Colonic mucosa (tissue), 4 donors: ENCODE measurements at places on chromosomes 12 and 14. TPM values are rescaled to one million over a fixed set of nuclear protein-coding genes. Genes with fewer than 3 reads are reported as not detected.

GRCh38 chr12:6338955-6339354 lies 2.9 kb downstream of the TNFRSF1A start:
- no peak for DNase-seq

DNA sequence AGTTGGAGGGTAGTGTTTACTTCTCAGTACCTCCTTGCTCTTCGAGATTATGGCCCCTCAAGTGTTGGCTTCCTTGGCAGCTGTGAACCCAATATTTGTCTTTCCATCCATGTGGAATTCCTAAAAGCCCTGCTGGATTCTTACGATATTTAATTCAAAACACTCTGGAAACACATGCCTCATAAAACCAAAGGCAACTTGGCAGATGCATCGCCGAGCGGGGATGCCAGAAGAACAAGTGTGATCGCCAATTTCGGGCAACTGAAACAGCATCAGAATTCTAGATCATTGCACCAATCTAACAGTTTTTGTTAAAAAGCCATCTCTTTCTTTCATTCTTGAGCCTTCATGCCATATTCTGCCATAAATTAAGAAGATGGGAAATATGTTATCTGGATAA lies 934.4 kb downstream of the AACS start:
- DNase-seq = no peak

GRCh38 chr12:118398524-118398923 lies 22.2 kb downstream of the SUDS3 start:
- no peak for DNase-seq

DNA sequence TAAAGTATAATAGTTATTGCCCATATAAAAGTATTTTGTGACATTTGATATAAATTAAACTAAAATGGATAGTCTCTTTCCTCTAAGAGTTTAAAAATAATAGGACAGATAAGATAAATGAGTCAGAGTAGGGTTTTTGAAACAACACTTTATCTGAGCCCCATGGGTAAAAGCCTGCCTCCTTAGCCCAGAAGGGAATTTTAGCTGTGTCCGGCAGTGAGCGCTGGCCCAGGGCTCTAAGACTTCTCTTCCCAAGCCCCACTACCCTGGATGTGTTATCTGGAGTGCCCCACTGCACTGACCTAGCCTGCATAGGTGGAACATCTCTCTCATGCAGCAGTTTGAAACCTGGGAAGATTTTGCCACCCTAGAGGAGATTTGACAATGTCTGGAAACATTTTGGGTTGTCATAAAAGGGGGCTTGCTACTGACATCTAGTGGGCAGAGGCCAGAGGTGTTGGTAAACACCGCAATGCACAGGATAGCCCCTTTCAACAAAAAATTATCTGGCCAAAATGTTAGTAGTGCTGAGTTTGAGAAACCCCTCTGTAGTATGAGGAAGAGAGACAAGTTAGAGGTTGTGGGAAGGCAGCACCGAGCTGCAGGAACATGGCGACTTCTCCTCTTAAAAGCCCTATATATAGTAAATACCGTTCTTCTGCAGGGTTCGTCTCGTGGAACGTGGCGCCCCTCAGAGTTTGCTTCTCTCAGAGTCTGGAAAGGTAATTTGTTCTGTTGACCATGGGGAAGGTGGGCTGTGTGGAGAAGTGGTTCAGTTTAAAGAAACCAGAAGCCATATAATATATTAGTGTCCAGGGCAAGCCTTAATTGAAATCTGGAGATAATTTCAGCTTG lies 29.3 kb upstream of the ATF1 start:
- DNase-seq = no peak

DNA sequence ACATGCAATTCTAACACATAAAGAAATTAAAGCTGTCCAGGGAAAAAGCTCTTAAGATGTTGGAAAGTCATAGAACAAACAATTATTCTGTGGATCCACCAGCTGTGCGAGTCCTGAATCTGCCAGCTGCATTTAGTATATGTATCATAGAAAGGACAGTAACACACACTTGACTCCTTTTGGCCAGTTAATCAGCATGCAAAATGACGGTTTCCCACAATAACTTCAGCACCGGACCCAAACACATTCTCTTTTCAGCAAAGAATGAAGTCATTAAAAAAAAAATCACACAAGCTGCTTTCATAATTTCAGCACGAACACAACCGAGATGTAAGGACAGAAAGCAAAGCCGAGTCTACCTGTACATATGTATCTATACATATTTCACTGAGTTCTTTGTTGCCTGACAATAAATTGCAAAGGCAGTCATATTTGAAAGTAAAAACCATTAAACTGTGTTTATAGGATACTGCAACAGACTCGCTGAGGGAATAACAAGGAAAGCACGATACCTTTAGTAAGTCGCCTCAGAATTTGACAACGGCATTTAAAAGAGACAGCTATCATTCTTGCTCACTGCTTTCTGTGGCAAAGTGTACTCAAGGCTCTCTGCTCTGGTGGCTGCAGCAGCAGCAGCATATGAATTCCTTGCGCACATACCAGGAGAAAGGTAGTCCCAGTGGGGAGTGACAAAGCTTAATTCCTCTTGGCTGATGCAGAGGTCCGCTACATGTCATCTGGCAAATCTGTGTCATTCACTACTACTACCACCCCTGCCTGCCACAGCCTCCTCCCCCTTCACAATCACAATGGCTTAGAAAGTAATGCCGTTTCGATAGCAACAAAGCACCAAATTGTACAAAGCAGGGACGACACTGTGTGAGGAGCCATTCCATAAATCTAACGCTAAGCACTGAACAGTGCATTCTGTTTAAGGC lies at the start of gene GRIP1:
Gene GRIP1, minus strand, starts transcription at position 739 of the 938 bp plus-strand sequence. Its CDS starts 172 bp downstream, at position 567.
- no peak for DNase-seq

DNA sequence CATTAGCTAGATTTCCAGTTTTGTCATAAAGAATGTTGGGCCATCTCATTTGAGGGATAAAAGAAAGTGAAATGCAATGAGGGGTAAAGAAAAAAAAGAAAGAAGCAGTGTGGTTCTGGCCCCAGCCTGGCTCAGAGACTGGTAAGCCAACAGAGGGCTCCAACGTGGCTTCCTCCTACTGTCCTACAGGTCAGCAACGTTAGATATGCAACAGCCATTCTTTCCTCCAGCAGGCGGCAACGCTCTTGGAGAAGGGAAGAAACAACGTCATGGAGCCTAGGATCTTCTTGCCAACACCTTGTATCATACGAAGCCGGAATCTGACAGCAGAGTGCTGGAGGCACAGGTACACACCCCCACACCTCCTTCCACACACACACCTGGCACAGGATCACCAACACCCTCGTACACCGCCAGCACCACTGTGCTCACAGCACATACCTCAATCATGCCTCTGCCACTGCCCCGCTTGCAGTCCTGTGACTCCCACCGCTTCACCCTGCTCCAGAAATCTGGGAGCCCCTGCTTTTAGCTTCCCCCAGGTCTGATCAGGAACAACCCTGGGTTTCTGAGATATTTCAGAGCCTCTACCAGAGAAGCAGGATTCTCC lies 102.8 kb downstream of the RPAP3 start:
- no peak for DNase-seq

The TCL1B gene
- total RNA-seq = not detected

- no peak for DNase-seq
Observed at GRCh38 chr12:126538888-126539287, 1473.7 kb downstream of the AACS start.

The NTS gene
- 0.32 TPM for total RNA-seq

DNA sequence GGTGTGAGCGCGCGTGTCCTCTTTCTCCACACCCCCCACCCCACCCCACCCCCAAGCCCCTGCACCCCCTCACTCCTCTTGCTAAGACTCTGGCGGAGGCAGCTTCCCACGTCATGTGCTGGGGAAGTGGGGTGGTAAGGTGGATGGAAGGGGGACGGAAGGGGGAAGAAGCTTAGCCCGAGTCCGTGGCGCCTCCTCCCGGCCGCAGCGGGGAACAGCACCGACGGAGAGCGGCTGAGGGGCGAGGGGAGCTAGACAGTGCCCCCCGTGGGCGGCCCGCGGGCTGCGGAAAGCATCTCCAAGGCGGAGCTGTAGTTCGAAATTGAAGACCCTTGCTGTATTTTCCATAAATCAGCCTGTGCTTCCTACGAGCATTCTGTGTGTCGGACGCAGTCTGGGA lies 588 bp upstream of the GRIN2B start:
- DNase-seq = no peak

The SLC38A4 gene
- 2.8 TPM for total RNA-seq

GRCh38 chr12:45582986-45583659 lies 146.4 kb upstream of the ARID2 start:
- DNase-seq = peak; percentile 43

DNA sequence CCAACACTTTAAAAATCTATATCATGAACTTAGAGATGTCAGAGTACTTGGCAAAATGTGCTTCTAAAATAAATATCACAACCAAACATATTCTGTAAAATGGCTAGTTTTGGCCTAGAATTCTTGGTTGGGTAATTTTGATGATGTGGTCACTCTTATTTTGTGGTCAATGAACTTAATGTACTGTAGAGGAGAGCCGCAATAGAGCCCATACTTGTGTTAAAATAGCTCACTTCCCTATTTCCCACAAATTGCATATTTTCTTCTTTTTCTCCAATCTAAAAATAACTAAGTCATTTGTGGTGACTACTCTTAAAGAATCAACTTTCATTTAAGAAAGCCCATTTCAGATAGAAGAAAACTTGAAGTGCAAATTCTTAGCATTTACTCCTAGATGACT lies 619.4 kb downstream of the CCER1 start:
- no peak for DNase-seq

DNA sequence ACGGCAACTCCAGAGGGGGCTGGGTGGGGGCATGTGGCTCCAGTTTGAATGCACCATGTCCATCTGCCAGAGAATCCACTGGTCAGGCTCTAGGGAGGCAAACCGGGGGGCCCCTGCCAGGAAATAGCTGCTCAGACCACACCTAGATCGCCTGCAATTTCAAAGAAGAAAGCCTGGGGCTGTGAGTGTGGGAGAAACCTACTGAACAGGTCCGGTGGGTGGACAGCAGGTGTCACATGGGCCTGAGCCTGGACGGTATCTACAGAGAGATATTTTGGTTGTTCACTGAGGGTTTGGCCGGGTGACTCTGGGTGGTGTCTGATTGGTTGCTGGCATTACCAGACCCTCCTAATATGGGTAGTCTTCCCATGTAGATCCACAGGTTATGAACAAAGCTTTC lies 32.0 kb downstream of the DAO start:
- no peak for DNase-seq

- DNase-seq = no peak
Observed at GRCh38 chr14:95250140-95250769, 69.5 kb downstream of the CLMN start.

DNA sequence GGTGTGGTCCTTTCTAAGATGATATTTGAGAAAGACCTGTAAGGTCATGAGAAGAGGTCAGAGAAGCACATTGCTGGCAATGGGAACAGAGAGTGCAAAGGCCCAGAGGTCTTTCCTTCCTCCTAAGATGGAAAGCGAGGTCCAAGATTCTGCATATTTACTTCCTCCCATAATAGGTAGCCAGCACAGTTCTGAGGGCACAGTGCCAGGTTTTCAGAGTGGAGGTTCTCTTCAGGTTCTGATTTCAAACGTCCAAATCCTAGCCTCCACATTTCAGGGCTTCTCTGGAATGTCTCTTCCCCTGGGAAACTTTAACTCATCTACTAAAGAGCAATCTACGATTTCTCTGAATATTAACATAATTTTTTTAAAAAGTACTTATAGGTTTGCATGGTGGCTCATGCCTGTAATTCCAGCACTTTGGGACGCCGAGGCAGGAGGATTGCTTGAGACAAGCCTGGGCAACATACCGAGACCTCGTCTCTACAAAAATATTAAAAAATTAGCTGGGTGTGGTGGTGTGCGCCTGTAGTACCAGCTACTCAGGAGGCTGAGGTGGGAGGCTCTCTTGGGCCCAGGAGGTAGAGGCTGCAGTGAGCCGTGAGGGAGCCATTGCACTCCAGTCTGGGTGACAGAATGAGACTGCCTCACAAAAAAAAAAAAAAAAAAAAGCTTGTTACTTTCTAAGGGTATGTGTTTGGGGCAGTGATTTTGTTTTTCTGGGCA lies 526 bp upstream of the MRPL42 start:
- DNase-seq = no peak

- no peak for DNase-seq
Observed at GRCh38 chr12:21608196-21608595, 3.5 kb upstream of the GYS2 start.

- no peak for DNase-seq
Observed at GRCh38 chr12:123572391-123572790, 12.0 kb upstream of the TMED2 start.

DNA sequence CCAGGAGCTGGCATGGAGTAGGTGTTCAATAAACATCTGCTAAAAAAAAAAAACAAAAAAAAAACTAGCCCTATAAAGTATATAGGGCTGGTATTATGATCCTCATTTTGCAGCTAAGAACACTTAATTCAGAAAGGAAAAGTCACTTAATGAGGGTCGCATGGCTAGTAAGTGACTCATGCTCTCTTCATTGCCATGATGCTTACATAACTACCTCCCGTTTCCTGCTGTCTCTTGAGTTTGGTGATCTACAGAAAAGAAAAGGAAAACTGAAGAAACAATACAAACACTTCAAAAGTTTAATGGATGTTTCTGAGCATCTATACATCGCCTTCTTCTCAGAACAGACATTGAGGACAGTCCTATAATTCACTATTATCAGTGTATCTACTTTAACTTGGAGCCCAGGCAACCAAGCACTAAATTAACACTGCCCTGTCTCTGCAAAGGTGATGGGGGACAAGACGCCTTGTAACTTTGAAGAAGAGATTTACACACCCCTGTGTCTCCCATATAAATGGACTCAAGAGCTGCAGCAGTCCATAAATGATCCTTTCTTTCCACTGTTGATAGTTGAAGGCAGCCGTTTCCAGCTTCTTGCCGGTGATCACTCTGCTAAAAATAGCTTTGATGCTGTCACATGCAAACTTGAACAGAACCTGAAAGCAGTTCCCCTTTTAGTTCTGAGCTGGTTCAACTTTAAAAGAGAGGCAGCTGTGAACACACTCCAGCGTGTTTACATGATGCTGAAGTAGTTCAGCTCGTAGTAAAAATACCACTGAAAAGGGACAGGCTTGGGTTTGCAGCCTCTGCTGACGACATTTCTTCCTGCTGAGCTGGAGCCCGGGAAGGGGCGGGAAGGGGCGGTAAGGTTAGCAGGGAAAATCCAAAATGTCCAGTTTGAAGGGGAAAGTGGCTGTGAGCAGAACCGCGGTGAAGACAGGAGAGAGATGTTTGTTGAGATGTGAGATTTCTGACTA lies 113.3 kb downstream of the FOXN3 start:
- peak; percentile 57 for DNase-seq

DNA sequence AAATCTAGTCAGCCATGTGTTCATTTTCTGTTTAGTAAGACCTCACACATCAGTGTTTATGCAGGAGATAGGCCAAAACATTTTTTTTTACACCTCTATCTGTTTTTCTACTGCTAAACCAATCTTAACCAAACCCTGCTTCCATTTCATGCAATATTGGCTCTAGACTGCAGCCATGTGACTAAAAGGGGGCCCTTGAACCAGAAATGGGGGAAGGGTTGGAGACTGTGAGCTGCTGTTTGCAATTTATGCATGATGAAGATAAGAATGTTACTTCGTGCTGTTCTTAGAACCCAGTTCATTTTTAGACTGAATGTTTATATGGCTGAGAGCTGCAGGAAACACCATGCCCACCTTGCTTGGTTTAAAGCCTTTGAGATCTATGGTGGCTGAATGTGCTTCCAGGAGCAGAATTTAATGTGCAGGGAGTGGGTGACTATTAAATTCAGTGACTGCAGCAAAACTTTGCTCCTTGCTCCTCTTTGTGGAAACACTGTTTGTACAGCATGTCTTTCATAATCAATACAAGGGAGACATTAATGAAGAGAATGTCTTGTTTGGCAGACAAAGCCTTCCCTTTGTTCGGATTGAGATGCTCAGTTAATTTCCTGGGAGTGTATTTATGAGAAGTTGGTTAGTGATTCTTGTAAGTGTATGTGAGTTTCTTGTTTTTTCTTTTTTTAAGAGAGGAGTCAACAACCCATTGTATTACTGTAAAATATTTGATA lies 53.6 kb downstream of the CHST11 start:
- DNase-seq = no peak
